NCI-H69 (cell line): ENCODE measurements at places on chromosomes 11 and 22.
A peak's percentile ranks its signal among the peaks of the same experiment; 100 is the strongest.

DNA sequence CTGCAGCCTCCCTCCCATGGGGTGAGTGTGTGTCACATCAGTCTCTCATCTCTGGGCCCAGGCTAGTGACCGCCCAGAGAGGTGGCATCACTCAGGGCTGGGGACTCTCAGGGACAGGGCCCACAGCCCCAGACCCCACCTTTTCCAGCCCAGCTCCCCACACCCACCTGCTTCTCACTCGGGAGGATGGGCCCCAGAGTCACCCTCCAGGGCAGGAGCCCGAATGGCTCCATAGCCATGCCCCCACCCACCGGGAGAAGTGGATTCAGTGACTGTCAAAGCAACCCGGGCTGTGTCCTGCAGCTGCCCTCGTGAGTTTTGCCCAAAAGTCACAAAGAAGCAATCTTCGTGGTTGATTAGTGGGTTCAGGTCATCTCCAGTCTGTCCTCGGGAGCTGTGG is 26.0 kb downstream of the PARVG start:
- DNase-seq: no peak

DNA sequence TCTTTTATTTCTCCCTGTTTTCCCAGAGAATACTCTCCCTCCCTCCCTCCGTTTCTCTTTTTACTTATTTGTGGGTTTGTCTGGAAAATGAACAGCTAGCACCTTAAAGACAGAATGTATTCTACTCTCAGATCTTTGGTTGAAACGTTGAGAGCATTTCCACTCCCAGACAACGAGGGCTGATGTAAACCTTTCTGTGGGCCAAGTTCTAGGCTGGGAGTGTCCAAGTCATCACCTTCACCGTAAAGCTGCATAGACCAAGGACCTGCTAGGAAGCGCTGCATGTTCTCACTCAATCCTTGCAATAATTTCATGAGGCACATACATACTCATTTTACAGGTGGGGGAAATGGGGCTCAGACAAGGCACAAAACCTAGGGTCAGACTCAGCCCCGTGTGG is 32.4 kb downstream of the MYH9 start:
- no peak for DNase-seq

DNA sequence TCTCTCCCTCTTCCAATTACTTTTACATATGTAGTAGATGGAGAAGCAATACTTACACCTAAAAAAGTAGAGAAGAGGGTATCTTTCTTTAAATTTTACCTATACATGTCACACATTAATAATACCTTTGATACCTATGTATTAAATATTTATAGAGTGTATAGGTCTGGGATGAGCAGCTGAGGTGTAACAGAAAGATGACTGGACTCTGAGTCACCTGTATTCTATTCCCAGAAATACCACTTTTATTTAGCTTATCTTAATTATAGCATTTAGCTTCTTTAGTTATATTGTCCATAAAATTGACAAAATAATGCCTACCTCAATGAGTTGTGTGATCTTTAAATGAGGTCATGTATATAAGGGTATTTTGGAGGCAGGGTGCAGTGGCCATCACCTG is 30.6 kb upstream of the YAP1 start:
- DNase-seq: no peak

DNA sequence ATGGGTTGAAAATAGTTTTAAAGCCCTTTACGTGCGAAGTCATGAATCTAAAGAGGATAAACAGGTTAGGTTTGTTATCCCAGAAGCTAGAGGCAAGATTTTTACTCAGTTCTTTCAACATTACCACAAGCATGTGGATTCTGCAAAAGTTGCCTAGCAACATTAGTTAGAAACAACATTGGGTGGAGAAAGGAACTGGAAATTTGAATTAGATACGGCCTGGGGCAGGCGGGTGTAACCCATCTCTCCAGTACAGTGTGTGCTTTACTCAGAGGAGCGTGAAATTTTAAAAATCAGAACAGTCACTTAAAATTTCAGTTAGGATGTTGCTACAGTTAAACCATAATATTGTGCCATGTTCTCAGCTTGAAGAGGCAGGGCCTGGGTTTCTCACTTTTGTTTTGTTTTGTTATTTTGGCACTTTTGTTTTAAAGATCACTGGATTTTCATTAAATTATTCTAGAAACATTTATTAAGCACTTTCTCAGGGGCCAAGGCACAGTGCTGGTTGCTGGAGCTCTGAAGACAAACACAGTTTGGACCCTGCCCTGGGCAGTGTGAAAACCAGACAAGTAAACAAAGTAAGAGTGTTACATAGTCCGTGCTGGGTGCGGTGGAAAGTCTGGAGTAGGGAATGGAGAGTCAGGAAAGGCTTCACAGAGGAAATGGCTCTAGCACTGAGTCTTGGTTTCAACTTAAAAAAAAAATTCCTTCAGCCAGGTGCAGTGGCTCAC is 4.4 kb upstream of the WEE1 start:
- peak; percentile 88 for DNase-seq

DNA sequence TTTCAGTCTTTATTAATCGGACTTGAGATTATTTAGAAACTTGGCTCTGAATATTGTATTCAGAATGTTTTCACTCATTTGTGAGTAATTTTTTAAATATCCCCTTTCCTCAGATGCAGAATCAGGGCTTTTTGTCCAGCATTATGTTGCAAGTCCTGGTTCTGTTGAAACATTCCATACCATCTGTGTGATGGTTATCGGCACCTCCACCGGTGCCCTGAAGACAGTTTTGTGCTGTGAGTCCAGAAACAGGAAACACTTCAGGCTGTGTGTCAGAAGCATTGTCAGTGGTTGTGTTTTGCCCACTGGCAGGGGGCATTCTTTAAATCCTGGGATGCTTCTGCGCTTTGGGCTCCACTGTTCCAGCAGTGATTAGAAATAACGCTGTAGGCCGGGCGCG is 20.4 kb downstream of the CDPF1 start:
- no peak for DNase-seq

DNA sequence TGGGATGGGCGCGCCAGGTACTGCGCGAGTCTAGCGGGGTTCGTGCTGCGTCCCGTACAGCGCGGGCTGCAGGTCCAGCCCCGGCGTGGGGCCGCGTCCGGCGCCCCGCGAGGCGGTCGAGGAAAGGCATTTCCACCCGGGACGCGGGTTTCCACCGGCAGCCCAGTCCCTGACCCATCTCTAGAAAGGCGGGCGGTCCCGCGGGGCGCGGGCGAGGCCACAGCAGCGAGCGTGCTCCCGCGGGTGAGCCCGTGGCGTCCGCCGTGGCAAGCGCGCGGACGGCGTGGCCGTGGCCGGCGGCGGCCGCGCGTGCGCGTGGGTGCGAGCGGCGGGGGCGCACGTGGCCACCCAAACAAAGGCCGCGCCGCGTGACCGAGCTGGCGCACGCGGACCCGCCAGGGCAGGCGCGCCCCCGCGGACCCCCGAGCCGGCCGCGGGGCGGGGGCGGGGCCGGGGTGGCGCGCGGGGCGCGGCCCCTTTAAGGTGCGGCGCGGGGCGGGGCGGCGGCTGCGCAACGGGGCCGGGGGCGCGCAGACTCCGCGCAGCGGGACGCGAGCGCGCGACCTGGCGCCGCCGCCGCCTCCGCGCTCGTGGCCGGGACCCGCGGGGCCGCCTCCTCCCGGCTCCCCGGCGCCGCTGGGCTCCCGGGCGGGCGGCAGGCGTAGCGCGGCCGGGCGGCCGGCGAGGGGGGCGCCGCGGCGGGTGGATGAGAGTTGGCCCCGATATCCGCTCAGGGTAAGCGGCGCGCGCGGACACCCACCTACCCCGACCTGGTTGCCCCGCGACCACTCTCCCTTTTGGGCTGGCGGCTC is 39.3 kb upstream of the CELSR1 start:
- peak; percentile 85 for DNase-seq

DNA sequence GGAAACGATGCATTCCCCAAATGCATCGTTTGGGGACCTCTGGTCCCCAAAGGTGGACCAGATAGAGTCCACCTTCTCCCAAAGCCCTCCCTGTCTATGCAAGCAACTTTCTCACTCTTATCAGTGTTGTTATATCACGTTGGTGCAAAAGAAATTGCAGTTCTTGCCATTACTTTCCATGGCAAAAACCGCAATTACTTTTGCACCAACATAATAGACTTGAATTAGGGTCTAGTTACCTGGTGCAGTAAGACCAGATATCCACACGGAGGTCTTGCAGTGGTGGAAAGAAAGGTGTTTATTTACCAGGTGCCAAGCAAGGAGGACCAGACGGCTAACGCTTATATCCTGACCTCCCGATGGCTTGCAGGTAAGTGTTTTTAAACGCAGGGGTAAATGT is 129.0 kb downstream of the MIAT start:
- DNase-seq: no peak

- no peak for DNase-seq
These were observed 451.3 kb upstream of the KIRREL3 start for GRCh38 chr11:127451861-127452260.

- DNase-seq: no peak
These were observed 5.9 kb downstream of the TMEM134 start for GRCh38 chr11:67463186-67463585.

DNA sequence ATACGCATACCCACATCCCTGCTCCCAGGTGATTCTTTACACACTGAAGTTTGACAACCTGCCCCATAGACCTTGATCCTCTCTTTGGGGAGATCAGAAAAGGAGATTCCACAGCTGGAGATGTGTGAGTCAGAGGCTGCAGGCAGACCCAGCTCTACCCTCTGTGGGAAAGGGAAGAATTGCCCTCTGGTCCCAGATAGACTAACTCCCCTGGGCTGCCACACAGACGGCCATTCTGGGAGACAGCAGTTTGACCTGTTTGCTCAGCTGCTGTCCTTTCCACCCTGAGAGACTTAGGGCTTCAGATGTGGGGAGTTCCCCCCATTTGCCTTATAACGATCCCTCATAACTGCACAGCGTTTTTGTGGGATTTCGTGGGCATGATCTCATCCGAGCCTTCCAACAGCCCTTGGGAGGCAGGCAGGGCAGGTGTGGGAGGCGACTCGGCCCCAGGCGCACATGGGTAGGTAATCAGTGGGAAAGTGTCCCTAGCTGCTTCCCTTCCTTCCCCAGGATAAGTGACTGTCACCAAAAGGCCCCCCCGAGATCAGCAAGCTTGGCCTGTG is 14.1 kb downstream of the FAM83F start:
- DNase-seq: peak; percentile 90

DNA sequence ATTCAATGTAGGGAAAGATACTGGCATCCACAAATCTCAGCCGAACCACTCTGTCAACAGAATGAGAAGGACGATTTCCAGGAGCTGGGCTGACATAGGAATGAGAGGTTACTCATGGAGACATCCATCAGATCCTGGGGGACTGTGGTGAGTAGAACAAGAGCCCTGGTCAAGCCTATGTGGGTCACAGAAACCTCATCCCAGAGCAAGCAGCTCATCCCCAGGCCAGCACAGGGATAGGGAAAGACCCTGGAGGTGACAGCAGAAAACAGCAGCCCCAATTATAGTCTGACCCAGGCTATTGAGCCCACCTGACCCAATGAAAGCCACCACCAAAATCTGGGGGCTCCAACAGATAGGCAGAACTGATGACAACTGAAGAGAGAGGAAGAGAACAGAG is 128.0 kb upstream of the SERPIND1 start:
- no peak for DNase-seq

GRCh38 chr11:124442442-124442841 is 3.1 kb downstream of the OR8B8 start:
- DNase-seq: no peak

GRCh38 chr22:39959640-39960447 is at the start of gene TMA7B:
TMA7B (plus strand) TSS chr22:39960397; CDS start chr22:39964375, 3,978 bp downstream.
- peak; percentile 59 for DNase-seq
